GF-D8 (cell line): ENCODE measurements at places on chromosomes 7 and 10.

- no peak for DNase-seq
Measured at GRCh38 chr7:40717242-40717641, 582.4 kb downstream of the SUGCT start.

DNA sequence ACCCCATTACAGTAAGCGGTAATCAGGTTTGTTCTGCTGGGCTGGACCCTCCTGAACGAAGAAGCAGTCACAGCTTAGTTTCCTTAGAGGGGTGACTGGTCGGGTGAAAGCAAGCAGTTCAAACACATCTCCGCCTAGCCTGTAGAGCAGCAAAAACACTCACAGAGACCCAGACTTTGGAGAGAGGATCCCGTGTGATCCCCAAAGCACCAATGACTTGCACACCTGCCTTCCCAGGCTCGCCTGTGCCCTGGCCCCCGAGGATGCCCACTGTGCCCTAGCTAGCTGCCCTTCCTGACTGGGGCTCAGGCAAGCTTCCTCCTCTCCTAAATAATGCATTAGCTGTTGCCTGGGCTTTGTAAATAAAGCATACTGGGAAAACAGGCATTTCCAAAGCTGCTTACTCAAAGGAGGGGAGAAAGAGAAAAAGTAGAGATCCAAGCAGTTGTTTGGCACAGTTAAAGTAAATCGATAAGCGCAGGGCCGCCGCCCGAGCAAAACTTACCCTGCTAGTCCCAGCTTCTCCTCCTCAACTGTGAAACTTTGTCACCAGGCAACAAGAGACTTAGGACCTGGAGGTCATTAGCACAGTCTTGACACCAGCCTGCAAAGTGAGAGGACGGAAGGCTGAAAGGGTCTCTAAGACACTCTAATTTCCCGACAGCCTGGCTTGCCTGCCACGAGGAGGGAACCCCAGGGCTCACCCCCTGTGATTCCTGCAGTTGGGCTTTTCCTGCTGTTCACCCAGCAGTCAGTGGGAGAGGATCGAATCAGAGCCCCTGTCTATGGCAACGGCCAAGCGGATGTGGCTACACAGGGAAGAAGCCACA, 4.8 kb downstream of the LRRC18 start:
- DNase-seq = no peak

DNA sequence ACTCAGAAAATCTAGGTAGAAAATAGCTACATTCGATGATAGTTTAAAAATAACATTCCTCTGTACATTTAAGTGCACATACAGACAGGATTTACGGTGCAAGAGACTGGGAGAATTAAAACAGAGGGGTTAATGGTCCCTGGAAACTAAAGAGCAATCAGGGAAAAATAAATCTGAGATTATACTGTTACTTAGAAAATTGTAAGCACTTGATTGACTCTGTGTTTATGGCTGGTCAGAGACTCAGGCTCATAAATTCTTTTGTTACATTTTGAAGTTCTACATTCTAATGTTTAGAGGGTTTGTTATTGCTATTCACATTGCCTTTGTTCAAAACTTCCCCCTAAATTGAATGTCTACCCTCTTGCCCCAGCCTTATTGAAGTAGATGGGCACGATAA, 54.4 kb downstream of the CDCA7L start:
- no peak for DNase-seq

GRCh38 chr10:13617116-13617515, 30.4 kb downstream of the PRPF18 start:
- DNase-seq = no peak

- no peak for DNase-seq
Measured at GRCh38 chr10:80436446-80437098, 17.5 kb upstream of the TSPAN14 start.

GRCh38 chr7:66747881-66748511, 7.5 kb downstream of the RABGEF1 start:
- no peak for DNase-seq

GRCh38 chr10:128130051-128130450, 3.8 kb upstream of the MKI67 start:
- DNase-seq = no peak

DNA sequence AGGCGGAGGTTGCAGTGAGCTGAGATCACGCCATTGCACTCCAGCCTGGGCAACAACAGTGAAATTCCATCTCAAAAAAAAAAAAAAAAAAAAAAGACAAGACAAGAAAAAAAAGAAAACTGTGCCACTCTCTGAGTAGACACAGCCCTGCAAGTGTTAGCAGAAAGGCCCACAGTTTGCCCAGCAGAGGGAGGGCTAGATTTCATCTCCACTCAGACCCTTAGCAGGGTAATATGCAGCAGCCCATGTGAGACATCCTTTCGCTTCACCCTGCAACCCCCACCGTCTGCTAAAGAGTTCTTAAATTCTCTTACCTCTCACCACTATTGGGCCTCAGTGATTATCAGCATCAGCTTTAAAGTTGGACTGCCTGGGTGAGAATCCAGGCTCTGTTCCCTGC, 38.2 kb downstream of the CTNNA3 start:
- DNase-seq = no peak

DNA sequence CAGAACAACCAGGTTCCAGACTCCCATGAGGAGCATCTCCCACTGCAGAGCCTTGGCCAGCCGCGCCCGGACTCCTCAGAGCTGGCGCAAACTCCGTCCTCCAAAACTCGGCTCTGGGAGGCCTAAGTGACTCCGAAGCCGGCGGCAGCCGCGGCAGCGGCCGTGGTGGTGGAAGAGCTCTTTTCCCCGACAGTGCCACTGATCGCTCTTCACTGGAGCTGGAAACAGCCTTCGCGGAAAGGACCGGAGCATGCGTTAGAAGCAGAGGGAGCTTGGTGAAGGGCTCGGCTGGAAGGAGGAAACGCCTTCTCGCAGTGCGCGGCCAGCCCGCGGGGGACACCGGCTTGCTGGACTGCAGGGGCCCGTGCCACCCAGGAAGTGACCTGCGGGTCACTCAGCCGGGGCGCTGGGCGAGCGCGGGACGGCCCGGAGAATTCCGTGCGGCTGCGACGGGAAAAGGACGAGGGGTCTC, 5.0 kb upstream of the HOXA13 start:
- no peak for DNase-seq

DNA sequence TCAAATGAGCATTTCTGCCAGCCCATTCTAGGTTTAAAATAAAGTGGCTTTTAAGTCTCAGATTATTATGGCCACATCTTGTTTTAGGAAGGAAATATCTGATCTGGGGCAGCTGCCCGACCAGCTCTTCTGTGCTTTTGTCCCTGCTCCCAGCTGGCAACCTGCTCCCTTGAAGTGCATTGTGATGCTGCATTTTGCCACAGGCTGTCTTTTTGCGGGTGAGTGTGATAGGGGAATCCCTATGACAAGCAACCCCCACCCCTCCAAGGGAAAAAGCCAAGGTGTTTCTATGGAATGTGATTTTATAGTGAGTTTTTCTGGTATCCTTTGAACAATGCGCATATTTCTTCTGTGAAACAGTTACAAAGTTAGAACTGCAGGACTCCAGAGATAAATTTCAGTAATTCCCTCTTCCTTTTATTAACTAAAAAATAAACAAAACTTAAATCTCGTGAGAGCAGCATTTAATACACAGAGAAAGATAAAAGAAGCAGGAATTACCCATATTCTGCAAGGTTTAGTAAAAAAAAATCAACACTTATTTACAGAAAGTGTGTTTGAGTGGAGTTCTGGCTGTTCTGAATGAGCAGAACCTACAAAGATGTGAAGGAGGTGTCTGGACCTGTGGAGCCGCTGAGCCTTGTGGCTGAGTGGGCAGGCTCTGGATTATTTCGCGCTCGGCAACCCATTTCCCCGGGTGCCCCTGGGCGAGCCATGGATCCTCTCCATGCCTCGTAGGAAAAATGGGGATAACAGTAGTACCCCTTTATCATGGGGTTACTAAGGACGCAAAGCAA, 10.1 kb upstream of the HPS1 start:
- no peak for DNase-seq

DNA sequence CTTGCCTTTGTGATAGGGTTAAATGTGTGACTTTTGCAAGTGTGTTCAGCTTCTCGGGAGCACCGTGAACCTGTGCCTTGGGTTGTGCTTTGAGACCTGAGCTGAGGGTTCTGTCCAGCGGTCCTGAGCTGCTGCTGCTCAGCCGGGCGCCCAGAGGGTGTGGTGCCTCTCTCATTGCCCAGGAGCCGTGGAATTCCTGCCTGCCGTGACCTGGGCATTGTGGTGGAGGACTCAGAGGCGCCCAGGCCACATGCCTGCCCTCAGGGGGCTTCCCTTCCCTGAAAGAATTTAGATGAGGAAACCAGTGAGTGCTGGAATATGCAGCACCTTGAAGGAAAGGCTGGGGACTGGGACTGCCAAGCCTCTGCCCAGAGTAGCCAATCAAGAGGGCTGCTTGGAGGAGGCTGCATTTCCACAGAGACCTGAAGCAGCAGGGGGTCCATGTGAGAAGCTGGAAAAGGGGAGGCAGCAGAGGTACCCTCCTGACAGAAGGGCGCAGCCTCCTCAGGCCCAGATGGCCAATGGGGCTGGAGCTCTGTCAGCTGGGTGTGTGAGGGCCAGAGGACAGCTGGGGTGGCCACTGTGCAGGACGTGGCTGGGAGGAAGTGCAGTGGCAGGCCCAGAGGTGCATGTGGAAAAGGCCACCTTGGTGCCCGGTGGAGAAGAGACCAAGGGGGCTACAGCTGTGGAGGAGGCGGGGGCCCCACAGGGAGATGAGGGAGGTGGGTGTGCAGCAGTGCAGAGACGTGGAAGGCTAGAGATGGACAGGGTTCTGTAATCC, 107.3 kb downstream of the NKX6-2 start:
- DNase-seq = no peak

- no peak for DNase-seq
Measured at GRCh38 chr10:24694086-24694485, 29.6 kb downstream of the ARHGAP21 start.

DNA sequence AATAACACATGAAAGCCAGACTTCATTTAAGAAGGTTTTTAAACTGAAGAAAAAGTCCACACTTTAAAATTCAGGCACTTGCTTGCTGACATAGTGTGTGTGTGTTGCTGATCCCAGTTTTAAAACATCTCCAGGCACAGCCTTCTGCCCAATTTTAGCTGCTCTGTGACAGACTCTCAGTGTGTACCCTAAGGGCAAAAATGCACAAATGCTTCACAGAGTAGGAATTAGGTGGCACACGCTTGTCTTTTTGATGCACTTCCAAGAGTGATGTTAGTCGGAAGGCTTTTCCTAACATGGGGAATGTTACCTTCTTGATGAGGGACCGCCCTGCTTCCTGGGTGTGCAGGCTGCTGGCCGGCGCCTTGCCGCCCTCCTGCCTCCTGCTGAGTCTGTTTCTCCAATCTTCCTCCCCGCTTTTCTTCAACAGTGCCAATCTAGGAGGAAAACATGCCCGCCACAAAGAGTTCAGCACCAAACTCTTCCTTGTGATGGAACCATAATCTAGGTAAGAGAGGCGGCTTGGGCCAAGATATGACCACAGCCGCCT, 122.3 kb downstream of the SVIL start:
- DNase-seq = no peak

DNA sequence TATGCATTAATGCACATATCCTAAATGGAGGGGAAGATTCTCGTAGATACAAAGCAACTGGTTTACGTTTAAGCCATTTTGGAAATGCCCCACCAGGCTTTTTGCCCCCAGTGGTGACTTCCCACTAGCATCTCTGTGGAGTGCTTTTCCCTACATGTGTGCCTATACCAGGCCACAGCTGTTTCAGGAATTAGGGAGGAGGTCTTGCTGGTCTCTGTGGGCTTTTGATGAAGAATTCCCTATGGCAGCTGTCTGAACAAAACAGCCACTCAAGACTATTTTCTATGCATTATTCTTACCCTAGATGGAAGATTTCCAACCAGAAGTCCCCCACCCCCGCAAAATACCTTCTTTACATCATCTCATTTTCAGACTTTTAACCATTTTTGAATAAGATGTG, 52.0 kb upstream of the NMT2 start:
- DNase-seq = no peak

DNA sequence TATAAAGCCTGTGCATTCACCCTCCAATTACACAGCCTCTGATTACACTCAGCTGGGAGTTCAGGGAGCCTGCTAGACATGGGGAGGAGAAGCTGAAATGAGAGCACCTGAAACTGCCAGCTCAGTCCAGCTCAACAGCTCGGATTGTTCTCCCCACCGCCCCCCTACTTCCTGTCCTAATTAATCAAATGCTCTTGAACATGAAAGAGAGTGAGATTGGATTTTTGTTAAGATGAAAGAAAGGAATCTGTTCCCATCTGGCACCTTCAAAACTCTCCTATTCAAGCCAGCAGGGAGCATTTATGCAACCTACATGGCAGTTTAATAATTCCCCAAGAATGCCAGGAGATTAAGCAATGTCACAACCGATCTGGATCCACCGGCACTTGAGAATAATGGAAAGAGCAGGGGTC, 98.0 kb downstream of the NPSR1 start:
- no peak for DNase-seq

GRCh38 chr7:157846271-157846670, 509.5 kb downstream of the DNAJB6 start:
- no peak for DNase-seq

DNA sequence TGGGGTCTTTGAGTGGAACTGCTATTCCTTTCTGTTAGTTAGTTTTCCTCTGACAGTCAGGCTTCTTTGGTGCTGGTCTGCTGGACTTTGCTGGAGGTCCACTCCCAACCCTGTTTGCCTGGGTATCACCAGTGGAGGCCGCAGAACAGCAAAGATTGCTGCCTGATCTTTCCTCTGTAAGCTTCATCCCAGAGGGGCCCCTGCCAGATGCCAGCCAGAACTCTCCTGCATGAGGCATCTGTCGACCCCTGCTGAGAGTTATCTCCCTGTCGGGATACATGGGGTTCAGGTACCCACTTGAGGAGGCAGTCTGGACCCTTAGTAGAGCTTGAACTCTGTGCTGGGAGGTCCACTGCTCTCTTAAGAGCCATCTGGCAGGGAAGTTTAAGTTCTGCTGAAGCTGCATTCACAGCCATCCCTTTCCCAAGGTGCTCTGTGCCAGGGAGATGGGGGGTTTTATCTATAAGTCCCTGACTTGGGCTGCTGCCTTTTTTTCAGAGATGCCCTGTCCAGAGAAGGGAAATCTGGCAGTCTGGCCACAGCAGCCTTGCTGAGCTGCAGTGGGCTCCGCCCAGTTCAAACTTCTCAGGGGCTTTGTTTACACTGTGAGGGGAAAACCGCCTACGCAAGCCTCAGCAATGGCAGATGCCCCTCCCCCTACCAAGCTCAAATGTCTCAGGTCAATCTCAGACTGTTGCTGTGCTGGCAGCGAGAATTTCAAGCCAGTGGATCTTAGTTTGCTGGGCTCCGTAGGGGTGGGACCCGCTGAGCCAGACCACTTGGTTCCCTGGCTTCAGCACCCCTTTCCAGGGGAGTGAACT, 89.7 kb upstream of the CDK6 start:
- no peak for DNase-seq

DNA sequence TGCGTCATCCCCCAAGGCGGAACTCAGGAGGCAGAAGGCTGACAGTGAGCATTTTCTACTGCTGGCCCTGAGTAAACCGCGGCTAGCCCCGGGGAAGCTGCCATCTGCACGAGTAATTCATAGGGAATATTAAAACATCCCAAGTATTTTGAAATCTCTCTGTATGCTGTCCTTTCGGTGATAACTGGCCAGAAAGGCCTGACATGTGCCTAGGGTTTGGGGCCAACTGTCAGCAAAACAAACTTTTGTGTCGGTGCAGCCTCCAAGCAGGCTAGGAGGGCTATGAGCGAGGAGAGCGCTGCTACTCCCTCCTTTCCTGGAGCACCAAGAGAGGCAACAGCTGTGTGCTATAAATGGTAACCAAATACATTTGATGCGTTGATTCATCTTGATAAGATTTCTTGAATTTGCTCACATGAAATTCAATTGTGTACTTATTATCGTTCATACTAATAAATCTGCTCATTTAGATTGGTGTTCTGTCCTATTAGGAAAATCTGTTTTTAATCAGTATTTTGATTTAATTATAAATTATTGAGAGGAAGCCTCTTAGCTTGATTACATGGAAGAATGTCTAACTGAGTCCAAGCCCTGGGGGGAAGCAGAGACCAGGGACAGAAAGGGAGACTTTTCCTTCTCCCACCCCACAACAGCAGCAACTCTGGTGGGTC, 124.4 kb upstream of the NPS start:
- DNase-seq = no peak
